M059J (cell line): ENCODE measurements at places on chromosomes 12 and 14. TPM values are rescaled to one million over a fixed set of nuclear protein-coding genes. Genes with fewer than 3 reads are reported as not detected.

- peak; percentile 93 for DNase-seq
Observed at GRCh38 chr12:121784460-121784859, 9.0 kb downstream of the RHOF start.

TAS2R7 gene
- total RNA-seq: not detected in 2 replicates

DNA sequence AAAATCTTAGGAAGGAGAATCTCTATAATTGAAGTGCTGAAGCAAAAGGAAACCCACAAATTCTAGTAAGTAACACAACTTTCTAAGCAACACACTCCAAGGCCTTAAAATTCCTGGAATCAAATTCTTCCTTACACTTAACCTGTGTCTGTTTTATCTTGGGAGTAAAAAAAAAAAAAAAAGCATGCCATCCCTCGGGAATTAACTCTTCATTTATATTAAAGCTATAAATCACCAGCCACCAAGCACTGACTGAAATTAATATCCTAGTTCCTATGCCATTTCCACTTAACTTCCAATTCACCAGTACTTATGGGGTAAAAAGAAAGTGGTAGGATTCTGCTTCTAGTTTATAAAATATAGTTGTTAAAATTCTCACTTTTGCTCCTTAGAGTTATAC lies 238.1 kb downstream of the SLC25A21 start:
- DNase-seq: no peak

DNA sequence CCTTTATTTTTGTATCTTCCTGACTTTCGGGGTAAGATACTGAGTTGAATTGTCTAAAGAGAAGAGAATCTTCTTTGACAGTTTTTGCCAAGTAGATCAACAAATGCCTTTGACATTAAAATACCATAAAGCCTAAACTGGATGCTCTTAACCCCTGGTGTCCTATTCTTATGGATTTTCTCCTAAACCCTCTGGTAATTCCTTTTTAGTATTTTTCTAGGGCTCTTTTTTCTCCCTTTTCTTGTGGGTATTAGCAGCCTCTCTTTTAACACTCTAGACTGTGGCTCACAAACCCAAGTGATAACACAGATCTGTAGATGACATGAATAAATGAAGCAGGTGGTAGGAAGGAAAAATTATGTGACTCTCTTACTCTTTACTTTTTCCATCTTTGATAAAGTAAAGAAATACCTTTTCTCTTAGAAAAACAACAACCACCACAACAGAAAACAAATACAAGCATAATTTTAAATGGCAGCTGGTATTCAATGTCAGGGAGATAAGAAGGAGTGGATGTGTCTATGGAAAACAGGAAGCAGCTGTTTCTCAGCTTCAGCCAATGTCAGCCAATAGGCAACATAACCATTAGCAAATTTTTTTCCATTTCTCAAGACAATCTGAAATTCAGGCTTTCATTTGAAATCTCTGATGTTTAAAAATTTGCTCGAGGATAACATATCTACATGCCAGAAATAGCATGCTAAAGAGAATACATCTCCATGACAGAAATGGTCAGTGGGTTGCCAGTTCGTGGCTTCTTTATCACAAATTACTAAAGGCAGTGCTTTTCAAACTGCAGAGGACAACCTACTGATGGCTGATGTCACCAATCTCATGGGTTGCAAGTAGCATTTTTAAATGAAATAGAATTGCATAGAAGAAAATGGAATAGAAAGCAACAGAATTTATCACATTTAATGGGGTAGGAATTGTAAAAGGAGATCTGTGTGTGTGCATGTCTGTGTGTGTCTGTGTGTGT lies 123.1 kb upstream of the KRR1 start:
- DNase-seq: no peak

GRCh38 chr14:90681929-90682328 lies 134.3 kb downstream of the TTC7B start:
- no peak for DNase-seq
